CMK (cell line): ENCODE measurements at places on chromosomes 12 and 14.

DNA sequence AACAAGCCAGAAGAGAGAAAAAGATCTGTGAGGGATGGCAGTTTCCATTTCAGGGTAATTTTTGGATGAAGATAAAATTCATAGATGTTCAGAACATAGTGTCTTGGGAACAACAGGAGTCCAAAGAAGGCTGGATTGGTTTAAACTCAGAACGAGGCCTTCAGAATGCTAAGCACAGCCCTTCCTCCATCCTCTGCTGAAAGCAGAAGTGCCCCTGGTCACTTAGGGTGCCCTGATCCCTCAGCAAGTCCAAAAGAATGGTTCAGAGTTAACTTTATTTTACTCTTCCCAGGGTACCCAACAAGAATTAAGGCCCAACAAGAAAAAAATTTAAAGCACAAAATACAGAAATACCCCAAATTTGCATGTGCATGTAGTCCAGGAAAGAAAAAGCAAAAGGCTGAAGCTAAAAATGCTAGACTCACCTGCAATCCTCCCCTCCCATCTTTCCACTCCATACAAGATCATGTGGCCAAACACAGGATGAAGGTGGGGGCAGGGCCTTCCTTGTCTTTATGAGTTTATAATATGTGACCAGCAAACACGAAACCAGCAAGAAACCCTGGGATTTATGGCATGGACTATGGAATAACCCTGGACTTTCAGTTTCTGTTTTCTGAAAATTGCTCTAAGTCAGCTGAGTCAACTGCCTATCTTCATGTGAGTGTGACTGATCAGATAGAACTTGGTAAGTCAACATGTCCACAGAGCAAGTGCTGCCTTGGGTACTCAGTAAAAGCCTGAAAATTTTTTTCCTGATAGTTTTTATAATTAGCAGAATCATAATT is 21.2 kb downstream of the MAX start:
- no peak for DNase-seq

GRCh38 chr12:50057000-50057841 is at the start of gene ASIC1:
ASIC1 (plus strand) TSS chr12:50057596; CDS start chr12:50058767, 1,171 bp downstream.
- no peak for DNase-seq

GRCh38 chr12:26786865-26787514 is 46.0 kb downstream of the ITPR2 start:
- DNase-seq = no peak

- DNase-seq = no peak
Observed at GRCh38 chr14:70257526-70257925, 68.8 kb upstream of the SLC8A3 start.

GRCh38 chr12:92248977-92249376 is 103.3 kb upstream of the BTG1 start:
- no peak for DNase-seq

DNA sequence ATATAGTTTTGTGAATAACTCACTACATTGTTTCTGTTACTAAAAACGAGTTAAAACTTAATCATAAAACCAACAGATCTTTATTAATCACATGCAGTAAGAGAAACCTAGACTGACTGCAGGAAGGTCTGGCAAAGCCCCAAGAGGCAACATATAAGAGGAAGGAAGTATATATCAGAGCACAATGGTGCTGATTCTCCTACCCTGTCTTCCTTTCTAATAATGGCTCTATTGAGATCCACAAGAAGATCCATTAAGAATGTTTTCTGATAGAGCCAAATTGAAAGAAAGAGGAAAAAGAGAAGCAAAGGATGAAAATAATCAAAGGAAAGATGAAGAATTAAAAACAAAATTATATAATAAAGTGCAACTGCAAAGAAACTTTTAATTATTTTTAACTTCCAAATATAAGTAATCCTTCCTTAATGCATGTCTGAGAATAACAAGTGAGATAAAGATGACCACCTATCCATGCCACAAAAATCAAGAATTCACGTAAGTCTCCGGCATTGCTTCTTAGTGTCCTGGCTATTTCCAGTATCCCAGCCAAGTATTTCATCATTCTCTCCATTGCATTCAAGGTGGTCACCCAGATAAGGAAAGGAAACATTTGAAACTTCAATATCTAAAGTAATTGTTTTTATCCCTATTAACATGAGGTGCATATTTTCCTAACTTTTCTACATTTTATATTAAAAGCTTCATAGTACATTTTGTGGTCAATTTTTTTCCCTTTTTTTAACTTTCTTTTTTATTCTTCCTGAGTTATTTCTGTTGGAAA is 62.2 kb downstream of the SOX5 start:
- no peak for DNase-seq

DNA sequence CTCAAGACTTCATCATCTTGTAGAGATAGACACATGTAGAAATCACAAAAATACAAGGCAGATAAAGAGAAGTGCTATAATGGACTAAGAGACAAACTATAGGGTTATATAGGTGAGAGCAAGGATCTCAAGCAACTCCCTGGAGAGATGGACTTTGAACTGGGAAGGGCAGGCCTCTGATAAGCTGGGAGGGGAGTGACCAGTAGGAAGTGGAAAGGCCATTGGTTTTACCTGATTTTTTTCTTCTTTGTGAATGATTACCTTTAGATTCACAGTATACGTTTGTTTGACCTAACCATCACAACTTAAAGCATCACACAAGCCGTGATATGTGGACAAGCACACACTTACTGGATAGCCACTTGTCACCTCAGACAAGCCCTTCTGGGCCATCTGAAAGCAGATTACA is 5.2 kb upstream of the TEP1 start:
- no peak for DNase-seq

DNA sequence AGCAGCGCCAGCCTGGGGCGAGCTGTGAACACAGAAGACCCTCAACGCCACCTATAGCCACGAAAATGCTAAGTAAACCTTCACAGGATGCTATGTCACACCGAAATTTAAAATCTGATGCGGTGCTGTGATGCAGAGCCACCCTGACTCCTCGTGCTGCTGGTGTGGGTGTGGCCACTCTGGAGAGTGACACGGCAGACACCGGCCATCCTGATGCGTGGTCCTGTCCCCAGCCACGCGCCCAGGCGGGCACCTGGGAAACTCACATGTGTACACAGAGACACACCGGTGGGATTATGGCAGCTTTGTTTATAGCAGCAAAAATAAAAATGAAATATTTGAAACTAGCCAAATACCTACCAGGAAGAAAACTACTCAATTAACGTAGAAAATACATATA is 138.3 kb upstream of the SFSWAP start:
- DNase-seq = no peak

- no peak for DNase-seq
Observed at GRCh38 chr12:85963326-85963725, 89.2 kb downstream of the NTS start.

GRCh38 chr14:24848102-24848790 is 201.7 kb downstream of the STXBP6 start:
- DNase-seq = no peak

DNA sequence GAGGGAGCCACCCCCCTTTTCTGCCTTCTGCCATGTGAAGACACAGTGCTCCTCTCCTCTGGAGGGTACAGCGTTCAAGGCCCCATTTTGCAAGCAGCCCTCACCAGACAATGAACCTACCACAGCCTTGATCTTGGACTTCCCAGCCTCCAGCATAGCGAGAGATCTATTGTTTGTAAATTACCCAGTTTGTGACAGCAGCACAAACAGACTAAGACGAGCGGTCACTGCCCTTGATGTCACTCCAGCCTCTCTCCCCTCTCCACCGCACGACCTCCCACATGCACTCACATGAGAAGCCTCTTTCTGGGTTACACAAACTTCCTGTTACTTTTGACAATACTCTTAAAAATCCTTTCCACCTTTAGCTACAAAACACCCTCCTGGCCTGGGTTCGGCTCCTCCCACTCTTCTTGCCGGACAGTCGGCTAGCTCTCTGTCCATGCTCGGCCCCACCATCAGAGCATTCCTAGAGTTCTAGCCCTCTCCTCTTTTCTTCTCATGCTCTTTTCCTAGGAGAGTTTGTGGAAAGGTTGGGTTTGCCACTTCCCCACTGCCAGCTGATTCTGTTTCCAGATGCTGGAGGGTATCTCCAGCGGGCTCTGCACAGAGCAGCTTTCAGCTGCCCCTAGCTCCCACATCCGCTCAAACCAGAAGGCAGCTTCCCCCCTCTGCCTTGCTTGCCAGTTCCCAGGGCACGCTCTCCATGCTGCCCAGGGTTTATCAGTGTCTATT is 124.3 kb downstream of the FOXN3 start:
- no peak for DNase-seq
